ENCODE measurements at places on chromosomes 2 and 18.

GRCh38 chr2:127355407-127356008 lies 32.3 kb downstream of the MAP3K2 start:
- DNase-seq = no peak

- no peak for DNase-seq
Observed at GRCh38 chr2:128187032-128187654, 96.1 kb downstream of the UGGT1 start.

DNA sequence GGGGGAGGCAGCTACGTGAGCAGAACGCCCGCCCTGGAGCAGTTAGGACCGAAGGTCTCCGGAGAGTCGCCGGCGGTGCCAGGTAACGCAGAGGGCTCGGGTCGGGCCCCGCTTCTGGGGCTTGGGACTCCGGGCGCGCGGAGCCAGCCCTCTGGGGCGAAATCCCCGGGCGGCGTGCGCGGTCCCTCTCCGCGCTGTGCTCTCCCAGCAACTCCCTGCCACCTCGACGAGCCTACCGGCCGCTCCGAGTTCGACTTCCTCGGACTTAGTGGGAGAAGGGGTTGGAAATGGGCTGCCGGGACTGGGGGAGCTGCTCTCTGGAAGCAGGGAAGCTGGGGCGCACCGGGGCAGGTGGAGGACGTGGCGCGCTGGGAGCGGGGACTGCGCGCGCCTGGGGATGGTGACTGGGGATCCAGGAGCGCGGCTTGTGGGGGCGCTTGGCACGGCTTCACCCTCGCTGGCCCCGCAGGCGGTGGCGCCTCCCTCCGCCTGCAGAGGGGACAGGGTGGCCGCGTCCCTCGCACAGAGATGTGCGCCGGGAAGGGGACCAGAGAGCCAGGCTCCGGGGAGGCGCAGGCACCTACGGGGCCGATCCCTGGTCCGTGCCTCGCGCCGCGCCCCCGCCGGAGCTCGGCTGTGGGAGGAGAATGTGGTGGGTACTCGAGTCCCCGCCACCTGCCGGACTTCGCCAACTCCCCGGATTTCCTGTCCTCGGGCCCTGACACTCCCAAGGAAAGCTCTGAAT lies 688 bp downstream of the CDH20 start:
- DNase-seq = no peak

GRCh38 chr2:55418512-55419232 lies 984 bp downstream of the CCDC88A start:
- no peak for DNase-seq

GRCh38 chr2:55511508-55512124 lies 7.9 kb upstream of the CFAP36 start:
- DNase-seq = no peak

DNA sequence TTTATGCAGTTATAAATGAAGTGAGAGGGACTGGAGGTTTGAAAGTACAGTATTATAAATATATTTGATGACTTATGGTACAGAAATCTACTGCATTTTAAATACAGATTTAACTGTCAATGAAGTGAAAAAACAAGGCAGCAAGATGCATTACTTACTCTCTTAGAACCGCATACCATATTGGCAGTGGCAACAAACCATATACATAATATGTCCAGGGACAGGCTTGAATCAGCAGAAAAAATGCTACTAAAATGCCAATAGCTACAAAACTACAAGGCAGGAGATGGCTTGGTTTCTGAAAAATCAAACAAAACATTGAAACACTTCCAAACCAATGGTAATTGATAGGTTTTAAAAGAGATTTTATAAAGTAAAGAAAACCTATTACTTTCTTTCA lies 77.2 kb downstream of the PIGN start:
- no peak for DNase-seq

GRCh38 chr18:56576826-56577573 lies 61.4 kb downstream of the TXNL1 start:
- peak; percentile 74 for DNase-seq

Measured in heart left ventricle (tissue), 16 donors.